Aorta (tissue), 5 donors: ENCODE measurements at places on chromosomes 7 and 10. TPM values are rescaled to one million over a fixed set of nuclear protein-coding genes. Genes with fewer than 3 reads are reported as not detected.

DNA sequence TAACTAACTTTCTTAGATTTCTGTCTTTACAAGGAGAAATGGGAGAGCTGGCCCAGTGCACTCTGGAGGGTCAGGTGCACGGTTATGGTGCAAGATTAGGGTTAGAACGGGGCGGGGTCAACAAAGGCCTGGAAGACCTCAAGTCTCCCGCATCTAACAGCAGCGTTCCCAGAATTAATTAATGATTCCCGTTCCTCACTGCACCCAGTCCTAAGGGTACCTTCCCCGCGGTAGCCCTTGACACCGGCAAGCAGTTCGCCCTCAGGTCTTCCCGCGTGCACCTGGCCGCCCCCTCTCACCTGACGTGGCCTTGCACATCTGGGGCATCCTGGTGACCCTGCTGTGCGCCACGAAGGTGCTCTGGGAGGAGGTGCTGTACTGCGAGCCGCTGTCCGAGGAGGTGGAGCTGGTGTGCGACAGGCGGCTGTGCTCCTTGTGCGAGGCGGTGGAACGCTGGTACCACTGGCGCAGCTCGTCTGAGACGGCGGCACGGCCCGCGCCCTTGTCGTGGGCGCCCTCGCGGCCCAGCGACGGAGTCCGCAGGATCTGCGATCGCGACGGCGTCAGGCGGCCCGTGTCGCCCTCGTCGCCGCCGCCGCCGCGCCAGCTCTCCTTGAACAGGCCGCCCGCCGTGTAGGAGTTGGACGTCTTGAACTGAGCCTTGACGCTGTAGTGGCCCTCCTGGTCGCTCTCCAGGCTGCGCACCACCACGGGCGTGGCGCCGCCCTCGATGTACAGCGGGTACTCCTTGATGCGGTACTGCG, 69.8 kb downstream of the PRPF18 start:
- no peak for DNase-seq

DNA sequence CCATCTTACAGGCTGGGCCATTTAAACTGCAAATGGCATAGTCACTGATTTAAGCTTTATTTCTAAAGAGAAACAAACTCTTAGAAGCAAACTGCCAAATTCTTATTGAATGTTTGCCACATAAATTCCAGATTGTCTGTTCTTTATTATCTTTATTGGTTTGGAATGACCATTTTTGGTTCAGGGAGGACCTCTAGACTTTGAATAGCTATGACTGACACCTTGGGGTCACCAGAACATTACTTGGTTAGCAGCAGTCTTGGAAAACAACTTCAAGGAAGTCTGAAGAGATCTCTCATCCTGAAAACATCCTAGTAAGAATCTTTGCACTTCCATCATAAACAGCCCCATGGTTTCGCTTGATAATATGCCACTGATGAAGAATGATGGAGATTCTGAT, 197.1 kb downstream of the SUGCT start:
- no peak for DNase-seq

The SEC31B gene
- 16.9 TPM for total RNA-seq

The RAMP3 gene
- 78.0 TPM for total RNA-seq

DNA sequence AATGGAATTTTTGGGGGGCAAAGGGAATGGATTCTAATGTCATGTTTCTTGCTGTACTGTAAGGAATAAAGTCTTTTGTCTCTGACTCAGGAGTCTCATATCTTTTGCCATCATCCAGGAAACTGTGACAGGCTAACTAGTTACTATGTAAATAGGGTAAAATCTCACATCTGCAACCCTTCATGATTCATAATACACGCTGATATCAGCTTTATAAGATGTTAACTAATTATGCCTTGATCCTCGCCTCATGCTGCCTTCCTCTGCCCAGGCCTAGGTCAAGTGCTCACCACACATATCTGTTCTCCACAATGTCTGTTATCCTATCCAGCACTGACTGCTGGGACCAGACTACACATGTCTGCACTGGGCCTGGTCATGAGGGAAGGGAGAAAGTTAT, 81.3 kb upstream of the CXCL12 start:
- DNase-seq: no peak

The CFAP58 gene
- total RNA-seq: 1.1 TPM

The AKR1D1 gene
- not detected for total RNA-seq

DNA sequence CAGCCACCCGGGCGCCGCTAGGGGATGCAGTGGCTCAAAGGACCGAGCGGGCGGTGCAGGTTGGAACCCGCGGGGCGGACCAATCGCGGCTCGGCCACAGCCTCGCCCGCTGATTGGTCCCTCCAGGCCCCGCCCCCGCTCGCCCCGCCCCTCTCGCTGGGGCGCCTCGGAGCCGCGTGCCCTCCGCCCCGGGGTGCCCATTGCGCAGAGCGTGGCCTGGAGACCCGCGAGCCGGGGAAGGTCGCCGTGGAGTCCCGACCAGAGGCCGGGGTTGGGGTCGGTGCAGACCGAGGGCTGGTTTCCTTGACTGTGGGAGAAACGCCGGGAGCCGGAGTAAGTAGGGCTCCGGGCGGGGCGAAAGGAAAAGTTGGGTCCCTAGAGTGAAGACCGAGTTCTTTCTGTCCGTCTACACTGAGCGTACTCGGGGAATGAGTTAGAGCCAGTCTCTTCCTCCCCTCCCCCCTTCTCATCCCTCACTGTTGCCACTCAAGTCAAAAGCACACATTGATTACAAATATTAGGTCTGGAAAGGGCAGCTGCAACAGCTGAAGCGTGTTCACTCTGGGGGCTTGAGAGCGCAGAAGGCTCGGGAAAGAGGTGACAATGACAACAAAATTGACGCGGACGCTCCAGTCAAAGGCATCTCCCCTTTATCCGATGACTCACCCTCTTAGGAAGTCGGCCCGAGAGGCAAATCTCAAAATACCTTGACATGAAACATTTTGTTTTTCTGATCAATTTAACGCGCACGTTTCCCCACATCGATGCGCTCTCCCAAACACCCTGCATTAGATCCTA, 843 bp upstream of the GATA3 start:
- DNase-seq: peak; percentile 90

DNA sequence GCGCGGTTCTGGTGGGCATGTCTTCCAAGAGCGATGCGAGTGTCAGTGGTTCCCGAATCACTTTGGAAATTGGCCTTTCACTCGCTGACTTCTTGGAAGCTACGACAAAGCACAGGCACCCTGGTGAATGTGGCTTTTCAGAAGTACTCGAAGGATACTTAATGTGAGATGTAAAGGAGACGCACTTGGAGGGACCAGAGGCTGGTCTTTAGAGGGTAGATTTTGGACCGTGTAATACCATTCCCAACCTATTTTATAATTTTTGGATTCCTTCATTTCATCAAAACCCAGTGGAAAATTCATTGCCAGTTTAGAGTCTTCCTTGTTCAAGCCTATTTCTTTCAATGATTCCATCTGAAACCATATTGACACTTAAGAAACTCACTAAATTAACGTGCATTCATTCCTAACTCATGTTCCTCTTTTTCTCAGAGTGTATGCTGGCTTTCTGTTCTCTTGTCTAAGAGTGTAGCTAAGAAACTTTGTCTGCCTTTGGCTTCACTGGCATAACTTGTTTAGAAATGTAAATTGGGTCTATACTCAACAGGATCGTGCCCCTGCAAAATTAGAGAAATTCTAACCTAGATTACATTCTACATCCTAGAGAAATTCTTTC, 645 bp upstream of the COPG2 start:
- DNase-seq: no peak

DNA sequence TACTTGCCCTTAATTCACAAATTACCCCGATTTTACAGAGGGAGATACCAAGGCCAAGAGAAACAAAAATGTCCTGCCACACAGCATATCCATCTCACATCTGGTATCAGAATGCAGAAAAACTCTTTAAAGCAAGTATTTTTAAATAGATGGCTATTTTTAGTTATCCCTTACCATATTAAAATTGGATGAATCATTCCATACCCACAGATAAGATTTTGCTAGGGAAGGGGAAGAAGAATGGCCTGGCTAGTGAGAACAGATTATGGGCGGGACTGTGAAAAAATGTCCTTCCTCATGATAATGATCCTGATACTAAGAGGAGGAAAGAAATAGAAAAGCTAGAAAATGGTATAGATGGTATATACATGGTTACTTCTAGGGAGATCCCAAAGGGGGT, 80.6 kb upstream of the GATAD1 start:
- no peak for DNase-seq

DNA sequence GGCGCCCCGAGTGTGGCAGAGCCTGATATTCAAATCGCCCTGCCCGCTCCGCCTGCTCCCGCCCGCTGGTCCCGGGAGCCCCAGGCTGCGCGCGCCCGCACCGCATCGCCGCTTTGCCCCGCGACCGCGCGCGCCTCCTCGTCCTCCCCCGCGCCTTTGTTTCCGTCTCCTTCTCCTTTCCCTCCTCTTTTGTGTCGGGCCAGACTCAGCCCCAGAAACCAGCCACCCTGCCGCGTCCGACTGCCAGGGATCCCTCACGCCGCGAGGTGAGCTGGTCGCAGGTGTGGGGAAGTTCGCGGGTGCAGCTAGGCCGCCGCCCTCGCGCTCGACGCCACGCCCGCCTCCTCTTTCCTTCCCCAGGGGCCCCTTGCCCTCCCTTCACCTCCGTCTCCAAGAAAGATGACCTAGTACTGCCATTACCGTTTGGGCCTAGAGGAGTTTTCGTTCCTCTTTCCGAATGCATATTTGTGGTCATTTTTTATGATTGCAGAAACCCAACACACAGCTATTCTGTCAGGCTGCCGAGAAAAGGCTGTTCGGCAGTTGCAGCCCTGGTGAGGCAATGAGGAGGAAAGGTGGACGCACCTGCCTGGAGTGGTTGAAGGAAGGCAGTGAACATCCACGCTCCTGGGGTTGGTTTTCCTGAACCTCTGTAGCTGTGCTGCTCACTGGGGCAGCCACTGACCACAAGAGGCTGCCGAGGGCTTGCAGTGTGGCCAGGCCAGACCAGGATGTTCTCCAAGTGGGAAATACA, 107.3 kb downstream of the SNX10 start:
- DNase-seq: peak; percentile 81

- DNase-seq: no peak
These were observed 175.3 kb downstream of the MBL2 start for GRCh38 chr10:52597189-52597863.
